GM12865 (cell line): ENCODE measurements at places on chromosomes 13 and 19.
A peak's percentile ranks its signal among the peaks of the same experiment; 100 is the strongest.

GRCh38 chr19:4516939-4517300, 1.4 kb downstream of the PLIN4 start:
- DNase-seq: no peak

GRCh38 chr19:48051335-48052033, 7.6 kb upstream of the CABP5 start:
- no peak for DNase-seq

DNA sequence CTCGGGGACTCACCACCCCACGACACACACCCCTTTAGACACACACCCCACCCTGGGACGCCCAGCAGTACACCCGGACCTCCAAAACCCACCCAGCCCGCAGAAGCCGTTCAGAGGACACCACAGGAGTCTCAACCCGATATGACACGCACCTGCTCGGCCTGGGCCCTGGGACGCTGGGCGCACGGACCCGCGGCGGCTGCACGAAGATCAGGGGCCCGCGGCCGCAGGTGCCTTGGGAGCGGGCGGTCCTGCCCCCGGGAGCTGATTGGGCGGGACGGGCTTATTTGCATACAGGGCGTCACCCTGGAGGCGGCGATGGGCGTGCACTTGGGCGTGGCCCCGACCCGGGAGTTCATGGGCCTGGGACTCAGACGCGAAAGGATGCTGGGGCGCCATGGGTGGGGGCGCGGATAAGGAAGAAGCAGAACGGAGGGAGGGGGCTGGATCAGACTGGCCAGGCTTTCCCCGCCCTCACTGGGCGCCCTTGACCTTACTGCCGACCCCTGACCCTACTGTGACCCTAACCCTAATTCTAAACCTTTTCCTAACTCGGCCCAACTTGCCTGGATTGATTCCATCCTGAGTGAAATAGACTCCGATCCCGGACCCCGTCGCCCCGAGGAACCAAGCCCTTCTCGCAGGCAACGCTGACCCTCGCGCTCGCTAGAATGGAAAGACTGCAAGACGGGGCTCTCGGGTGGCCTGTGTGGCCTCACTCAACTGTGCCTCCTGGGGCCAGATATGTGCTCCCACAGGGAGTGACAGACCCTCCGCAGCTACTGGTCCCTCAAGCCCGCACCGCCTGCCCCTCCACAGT, at the start of gene MEF2B:
TSS of gene MEF2B (minus strand) at position 211 of the 820 bp plus-strand sequence. CDS start 19,528 bp downstream, outside the sequence.
- peak; percentile 88 for DNase-seq

DNA sequence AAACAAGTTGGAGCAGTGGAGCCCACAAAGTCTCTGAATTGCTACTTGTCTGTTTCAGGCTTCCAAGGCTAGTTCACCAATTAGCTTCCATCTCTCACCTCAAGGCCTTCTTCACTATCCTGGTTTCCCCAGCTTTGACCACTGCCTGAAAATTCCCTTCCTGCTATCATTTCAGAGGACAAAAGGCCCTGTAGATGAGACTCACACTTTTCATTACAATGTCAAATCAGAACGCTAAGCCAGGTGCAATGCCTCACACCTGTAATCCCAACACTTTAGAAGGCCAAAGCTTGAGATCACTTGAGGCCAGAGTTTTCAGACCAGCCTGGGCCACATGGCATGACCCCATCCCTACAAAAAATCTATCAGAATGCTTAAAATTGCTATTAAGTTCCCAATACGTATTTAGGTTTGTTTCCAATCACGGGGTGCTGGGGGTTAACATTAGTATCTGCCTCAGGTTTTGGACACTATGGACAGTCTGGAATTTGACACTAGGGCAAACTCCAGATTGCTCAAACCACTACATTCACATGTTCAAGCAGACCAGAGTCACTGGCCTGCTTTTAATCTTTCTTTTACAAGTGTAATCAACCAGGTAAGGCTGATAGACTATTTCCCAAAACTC, 5.5 kb downstream of the TPT1 start:
- DNase-seq: no peak

DNA sequence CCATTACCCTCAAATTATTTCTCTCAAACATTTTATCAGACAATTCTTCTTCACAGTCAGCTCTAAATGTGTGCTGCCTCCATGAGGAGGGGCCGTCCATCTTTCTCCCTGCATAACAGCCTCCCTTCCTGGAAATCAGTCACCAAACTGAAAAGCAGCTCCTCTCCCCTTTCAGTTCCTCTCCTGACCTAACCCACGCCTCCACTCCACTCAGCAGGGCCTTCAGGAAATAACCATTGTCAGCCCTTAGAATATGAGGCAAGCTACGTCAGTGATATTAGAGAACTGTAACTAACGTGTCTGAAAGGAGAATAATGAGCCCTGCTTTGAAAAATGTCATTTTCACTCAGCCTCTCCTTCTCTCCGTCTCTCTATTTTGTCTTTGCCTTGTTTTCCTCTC, 116.2 kb downstream of the OLFM4 start:
- DNase-seq: peak; percentile 9

DNA sequence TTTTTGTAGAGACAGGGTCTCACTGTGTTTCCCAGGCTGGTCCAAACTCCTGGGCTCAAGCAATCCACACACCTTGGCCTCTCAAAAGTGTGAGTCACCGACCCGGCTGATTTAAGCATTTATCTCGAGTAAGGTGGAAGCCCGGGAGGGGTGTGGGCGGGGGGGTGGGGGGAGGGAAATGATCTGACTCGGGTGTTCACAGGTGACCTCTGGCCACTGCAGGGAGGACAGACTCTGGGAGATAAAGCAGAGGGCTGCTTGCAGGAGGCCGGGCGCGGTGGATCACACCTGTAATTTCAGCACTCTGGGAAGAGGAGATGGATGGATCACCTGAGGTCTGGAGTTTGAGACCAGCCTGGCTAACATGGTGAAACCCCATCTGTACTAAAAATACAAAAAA, 7.9 kb downstream of the DENND1C start:
- no peak for DNase-seq

GRCh38 chr13:113109151-113110047, 3.8 kb downstream of the F7 start:
- no peak for DNase-seq

GRCh38 chr13:91889641-91890040, 491.2 kb downstream of the GPC5 start:
- DNase-seq: no peak

DNA sequence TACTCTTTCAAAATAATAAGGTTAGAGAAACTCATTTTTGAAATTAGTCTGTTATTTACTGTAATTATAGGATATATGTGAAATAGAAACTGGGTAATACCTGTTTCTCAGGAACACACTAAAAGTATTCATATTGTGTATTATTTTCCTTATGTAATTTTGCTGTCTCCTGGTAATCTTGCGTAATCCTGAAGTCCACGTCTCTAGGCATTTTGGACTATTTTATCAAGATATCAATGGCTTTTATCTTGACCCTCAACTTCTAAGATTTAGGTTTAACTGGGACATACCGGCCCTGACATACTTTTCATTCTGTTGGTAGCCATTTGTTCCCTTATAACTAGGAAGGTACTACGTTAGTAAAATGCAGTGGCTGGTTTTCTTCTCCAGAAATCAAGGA, 80.3 kb downstream of the PAN3 start:
- no peak for DNase-seq

GRCh38 chr13:43389573-43389972, 366.2 kb downstream of the DNAJC15 start:
- DNase-seq: no peak

DNA sequence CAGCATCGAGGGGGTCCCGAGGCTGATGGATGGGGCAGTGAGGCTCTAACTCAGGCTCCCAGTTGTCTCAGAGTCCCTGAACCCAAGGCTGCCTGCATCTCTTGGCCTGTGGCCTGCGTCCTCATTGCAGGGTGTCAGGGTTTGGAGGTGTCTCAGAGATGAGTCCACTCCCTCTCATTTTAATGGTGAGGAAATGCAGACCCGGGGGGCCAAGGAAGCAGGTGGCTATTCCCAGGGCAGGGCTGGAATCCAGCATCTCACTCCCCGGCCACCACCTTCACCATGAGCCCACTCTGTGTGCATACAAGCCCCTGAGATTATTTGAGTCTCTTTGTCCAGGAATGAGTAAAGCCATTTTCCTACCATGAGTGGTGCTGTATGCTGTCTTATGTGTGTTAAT, 21.4 kb downstream of the TEX29 start:
- no peak for DNase-seq

- no peak for DNase-seq
Observed at GRCh38 chr19:17530586-17530985, 19.1 kb downstream of the PGLS start.

GRCh38 chr13:26539738-26540292, 17.7 kb upstream of the WASF3 start:
- no peak for DNase-seq

DNA sequence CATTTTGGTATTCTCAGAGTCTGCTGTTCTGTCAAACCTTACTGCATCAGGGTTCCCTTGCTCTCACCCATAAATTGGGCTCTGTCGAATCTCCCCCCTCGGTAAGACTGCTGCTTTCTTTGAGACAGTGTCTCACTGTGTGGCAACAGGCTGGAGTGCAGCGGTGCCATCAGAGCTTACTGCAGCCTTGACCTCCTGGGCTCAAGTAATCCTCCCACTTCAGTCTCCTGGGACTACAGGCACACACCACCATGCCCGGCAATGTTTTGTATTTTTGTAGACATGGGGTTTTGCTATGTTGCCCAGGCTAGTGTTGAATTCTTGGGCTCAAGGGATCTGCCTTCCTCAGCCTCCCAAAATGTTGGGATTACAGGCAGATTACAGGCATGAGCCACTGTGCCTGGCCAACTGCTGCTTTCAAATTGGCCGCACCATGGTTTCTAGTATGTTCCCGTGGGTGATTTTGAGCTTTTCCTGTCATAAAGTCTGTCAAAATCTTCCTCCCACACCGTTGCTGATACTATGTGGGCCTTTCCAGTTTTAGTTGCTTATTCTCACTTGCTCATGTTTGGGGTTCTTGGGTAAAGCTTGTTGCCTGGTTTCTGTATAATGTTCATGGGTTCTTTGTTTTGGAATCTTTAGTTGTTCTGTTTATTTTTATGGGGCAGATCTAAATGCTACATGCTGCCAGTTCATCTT, 10.6 kb downstream of the RFC3 start:
- DNase-seq: no peak

- no peak for DNase-seq
Observed at GRCh38 chr13:105573136-105573535, 962.3 kb downstream of the EFNB2 start.

DNA sequence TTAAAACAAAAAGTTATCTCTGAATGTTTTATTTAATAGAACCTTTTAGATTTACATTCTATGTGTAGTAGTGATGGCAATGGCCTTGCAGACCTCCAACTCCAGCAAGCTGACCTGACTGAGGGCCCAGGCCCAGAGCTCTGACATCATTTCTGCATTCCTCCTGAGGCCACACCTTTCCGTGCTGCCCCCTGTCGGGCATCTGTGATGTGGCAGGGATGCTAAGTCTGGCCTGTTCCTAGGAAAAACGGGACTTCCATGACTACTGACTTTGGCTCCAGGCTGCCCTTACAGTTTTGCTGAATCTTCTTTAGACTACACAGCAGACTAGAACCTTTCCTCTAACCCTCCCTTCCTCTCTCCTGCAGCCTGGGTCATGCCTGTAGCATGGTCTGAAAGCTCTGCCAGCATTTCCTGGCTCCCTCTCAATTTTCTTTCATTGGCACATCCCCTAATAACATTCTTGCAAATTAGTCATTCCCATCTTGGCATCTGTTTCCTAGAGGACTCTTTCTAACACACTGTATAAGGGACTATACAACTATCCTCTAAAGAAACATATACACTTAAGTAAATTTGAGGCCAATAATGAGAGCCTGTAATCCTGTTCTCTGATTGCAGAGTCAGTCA, 249.1 kb downstream of the GPC5 start:
- DNase-seq: peak; percentile 34

DNA sequence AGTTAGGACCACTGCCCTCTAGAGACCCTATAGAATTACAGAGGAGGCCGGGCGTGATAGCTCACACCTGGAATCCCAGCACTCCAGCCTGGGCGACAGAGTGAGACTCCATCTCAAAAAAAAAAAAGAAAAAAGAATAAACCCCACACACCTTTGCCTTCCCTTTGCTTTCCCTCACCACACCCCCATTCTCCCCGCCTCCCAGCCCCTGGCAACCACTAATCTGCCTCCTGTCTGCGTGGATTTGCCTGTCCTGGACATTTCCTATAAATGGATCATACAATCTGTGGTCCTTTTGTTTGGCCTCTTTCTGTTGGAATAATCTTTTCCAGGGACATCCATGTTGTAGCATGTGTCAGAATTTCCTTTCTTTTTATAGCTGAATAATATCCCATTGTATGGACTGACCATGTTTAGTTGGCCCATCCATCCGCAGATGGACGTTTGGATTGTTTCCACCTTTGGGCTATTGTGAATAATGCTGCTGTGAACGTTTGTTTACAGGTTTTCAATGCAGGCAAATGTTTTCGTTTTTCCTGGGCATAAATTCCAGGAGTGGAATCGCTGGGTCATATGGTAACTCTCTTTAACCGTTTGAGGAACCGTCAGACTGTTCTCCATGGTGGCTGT, 15.3 kb downstream of the NACC1 start:
- DNase-seq: no peak

DNA sequence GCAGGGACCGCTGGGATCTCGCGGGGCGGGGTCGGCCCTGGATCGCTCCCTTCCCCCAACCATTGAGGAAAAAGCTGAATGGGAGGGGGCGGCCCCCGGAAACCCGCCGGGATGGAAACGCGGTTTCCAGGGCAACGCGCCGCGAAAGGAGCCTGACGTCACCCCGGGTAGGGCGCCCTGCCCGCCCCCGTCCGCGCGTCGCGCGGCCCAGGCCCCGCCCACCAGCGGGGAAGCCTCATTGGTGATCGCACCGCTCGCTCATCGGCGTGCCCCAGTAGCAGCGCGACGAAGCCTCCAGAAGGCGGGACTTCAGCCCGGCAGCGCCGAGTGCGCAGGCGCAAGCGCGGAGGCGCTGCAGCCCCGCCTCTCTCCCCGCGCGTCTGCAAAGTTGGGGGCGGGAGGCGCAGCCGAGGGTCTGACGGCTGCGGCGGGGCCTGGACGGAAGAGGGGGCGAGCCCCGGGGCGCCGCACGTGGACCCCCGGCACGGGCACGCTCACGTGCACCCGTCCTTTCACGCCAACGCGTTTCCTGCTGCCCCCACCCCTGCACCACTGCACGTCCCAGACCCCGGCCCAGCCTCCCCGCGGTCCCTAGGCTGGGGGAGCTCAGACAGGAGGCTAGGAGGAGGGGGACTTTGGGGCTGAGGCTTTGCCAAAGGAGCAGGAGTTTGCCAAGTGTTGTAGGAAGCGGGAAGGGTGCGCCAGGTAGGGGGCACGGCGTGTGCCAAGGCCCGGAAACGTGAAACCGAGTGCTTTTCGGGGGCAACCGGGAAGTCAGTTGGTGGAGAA, 8.2 kb upstream of the CIRBP start:
- peak; percentile 98 for DNase-seq

- no peak for DNase-seq
Observed at GRCh38 chr13:110109140-110109783, 197.7 kb downstream of the COL4A1 start.

- no peak for DNase-seq
Observed at GRCh38 chr13:79910875-79911540, 429.9 kb downstream of the SPRY2 start.

- DNase-seq: peak; percentile 56
Observed at GRCh38 chr19:4064496-4065260, 2.0 kb downstream of the ZBTB7A start.
